Occipital lobe (tissue), 3 donors: ENCODE measurements at places on chromosomes 16 and 17.

GRCh38 chr17:63173903-63174302, 207.9 kb downstream of the TANC2 start:
- no peak for DNase-seq

DNA sequence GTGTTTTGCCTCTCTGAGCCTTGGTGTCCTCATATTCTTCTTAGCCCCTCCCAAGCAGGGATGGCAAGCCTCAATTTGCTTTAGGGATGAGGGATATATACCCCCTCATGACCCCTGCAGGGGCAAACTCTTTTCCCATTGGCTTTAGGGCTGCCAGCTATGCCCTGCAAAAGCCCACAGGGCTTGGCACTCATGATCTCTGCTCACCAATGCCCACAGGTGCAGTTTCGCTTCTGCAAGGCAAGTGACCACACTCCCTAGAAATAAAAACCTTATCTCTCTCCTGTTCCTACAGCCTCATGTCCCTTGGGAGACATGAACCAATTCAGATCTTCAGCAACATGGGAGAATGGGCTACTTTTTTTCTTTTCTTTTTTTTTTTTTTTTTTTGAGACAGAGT, 8.8 kb downstream of the BEAN1 start:
- DNase-seq, result no peak

DNA sequence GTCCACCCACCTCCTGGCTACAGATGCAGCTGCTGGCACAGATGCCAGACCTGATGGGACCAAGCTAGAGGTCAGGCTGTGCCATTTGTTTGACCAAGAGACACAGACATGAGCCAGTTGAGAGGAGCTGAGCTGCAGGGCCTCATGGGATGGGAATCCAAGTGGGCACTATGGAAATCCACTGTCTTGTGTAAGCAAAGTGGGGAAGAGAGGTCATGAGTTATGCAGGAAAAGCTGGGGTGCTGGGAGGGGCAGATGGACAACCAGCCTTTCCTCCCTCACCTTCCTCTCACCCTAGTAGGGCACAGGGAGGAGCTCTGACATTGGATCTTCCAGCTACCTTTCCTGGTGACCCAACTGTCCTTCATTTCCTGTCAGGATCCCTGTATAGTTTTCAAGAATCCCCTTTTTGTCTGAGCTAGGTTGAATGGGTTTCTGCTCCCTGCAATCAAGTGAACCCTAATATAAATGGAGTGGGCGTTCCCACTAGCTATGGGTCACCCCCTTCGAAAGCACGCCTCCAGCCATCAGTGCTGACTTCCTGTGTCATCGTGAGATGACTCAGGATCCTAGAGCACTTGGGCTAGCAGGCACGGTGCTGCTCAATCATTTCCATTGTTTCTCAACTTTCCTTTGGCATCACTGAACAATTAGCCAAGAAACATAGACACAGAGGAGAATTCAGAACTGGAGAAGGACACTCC, 13.6 kb downstream of the ATPAF2 start:
- DNase-seq, result no peak

DNA sequence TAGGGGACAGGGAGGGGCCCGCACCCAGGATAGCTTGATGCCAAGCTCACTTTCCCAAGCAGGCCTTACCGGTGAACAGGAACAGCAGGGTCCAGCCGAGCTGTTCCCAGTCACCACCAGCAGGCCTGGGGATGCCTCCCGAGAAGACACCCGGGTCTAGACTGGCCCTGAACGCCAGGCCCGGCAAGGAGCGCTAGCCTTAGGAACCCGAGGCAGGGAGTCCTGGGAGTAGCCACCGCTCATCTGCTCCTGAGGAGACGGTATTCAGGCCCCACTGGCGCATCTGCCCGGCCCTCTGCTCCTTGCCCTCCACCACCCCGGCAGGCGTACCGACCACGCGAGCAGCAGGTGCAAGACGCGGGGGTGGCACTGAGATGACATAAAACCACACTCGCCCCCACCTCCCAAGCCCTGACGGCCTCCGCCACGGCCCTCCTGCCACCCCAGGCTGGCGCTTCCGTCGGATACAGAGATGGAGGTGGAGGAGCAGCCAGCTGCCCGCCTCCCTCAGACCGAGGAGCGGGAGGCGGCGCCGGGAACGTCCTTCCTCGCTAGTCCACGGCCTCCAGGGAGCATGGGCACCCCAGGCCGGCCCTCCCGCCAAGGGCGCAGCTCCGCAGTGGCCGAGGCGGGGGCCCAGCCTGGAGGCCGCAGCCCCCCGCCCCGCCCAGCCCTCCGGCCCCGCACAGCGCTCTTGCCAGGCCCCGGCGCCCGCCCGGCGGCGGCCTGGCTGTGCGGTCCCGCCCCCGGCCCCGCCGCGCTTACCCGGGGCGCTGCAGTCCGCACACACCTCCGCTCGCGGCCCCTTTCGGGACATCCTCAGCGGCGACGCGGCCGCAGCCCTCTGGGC, 661 bp downstream of the GIT1 start:
- no peak for DNase-seq

DNA sequence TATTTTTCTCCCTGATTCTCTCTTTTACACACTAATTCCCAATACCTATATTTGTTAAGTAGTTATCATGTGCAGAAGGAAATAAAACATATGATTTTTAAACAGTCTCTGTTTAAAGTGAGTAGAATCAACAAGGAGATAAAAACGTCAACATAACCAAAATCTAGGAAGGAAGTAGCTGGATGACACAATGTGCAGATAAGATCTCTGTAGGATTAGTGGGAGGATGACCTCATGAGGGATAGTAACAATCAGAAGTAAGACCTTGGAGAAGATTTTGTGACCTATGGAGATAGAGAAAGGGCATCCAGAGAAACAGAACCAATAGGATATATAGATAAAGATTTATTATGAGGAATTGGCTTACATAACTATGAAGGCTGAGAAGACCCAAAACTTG, 262.6 kb upstream of the CDH11 start:
- no peak for DNase-seq

DNA sequence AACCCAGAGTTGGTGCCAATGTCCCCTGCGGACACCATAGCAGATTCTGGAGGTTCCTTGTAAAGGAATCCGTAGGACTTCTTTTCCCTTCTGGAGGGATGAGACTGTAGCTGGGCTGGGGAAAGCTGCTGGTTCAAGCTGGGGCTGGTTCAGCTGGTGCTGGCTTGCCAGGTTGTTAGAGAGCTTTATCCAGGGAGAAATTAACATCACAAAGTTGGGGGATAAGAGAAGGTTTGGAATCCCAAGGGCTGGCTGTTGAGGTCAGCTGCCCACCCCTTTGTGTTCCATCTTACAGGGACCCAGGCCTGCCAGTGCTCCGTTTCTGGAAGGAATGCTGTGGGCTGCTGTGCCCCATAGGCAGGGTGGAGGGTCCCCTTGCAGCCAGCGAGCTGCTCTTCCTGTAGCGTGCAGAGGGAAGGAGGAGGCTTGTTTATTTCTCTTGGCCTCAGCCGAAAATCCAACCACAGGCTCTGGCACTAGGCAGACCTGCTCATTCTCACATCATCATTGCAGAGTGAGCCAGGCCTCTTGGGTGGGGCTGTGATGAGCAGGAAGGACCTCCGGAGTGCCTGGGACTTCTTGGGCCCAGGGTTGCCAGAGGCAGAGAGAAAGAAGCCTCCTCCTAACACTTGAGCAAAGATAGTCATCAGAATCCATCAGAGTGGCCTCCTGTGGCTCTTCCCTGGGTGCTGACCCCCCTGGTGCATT, 251.1 kb downstream of the SEC14L1 start:
- no peak for DNase-seq

GRCh38 chr17:59357929-59358328, 26.5 kb downstream of the YPEL2 start:
- no peak for DNase-seq

DNA sequence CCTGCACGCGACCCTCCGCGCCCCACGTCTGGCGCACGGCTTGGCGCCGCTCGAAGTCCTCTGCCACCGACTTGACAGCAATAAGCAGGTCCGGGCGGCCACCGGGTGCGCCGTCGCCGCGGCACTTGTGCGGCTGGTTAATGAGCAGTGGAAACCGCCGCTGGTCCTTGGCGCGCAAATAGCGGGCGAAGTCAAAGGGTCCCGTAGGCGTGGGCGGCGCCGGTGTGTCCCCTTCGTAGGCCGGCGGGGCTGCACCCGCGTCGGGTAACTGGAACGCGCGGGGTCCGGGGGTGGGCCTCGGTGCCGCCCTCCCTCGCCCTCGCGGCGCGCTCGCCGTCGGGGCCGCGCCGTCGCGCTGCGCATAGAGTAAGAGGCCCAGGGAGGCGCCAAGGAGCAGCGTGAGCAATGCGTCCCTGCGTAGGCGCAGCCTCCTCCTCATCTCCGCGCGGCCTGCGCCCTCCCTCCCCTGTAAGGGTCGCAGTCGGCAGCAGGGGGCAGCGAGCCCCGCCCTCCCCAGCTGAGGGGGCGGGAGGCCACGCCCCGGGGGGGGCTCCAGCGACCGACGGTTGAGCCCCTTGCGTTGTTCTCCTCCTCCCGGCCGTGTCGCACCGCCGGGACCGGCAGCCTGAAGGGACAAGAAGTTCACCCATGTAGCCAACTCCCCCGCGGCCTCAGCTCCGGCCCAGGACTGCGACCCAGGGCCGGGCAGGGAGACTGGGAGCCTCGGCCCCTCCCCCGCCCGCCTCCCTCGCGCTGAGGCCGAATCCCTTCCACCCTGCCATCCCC, 558 bp downstream of the B3GNT9 start:
- DNase-seq, result no peak

DNA sequence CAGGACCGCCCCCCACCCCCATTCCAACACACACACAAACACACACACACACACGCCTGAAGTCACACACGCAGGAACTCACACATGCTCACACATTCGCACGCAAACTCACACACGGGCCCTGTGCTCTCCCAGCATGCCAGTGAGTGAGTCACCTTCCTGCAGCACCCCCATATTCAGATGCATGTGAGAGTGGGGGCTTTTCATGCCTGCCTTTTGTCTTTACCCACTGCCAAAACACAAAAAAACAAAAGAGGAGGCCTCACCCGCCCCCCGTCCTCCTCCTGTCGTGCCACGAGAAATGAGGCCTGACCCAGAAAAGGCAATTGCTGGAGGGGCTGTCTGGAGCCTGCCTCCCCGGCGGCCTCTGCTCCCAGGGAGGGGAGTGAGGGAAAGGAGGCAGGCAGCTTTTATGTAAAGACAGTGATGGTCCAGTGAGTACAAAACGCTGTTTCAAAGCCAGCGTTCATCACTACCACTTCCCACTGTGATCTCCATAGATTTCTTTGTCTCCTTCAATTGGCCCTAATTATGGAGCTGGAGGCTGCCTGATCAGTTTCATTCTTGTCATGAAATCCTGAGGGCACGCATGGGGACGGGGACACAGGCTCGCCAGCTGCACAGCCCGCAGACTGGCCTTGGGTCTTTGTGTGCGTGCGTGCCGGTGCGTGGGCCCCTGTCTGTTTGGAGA, 29.5 kb upstream of the GSE1 start:
- peak; percentile 28 for DNase-seq

GRCh38 chr17:29744121-29744520, 121.4 kb upstream of the CORO6 start:
- no peak for DNase-seq

DNA sequence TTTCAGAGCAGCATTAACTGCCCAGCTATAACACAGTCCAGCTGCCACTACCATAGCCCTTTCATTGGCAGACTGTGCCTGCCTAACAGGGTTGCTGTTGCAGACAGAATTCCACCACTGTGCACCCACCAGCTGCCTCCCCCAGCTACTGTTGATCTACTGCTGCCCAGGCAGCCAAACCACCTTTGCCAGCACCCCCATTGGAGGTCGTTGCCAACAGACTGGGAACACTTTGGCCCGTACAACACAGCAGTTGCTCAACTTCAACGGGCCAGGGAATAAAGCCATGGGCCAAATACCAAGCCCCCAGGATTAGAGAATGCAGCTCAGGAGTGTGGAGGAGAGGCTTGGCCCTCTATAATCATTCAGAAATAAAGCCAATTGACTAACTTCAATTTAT, 473.6 kb downstream of the CDH11 start:
- no peak for DNase-seq

- peak; percentile 41 for DNase-seq
Observed at GRCh38 chr17:4229627-4230541, 33.9 kb downstream of the ANKFY1 start.

- DNase-seq, result no peak
Observed at GRCh38 chr16:7088711-7089110, 243.9 kb upstream of the RBFOX1 start.

DNA sequence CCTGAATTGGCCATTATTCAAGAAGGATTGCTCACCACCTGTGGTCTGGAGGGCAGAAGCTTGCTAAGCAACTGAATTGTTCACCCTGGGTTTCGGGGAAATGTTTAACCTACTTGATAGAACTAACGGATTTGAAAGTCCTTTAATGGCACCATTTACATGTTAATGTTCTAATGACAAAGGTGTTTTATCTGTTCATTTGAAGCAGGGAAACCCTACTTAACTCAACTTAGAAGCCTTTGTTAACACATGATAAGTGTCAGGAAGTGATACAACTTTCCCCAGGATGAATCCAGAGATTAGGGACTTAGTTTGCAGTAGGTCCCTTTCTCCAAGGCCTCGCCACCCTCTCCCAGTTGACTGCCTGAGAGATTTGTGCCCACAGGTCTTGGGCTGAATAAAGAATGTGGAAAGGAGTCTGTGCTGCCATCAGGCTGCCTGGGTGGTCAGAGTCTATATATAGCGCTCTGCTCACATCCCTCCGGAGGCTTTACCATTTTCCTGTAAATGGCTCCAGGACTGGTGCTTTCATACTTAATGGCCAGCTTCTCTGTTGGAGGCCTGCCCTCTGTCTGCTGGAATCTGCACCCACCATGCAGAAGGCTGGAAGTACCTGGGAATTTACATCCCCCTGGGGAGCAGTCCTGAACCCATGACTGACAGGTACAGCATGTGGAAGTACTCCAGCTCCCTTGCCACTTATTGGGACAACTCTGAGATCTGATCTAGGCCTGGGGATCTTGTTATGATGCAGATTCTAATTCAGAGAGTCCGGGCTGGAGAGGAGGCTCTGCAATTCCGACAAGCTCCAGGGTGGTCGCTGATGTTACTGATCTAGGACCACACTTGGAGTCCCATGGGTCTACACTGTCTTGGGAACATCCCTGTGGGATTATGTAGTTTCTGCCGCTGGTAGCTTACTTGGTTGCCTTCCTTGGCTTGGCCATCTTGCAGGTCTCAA, 99.9 kb downstream of the ASIC2 start:
- no peak for DNase-seq

- DNase-seq, result no peak
Observed at GRCh38 chr16:28304214-28304613, 11.9 kb downstream of the SBK1 start.
